Activated T-cell treated with anti-CD3 and anti-CD28 coated beads, Interleukin-2, amount 50 U/mL, for 72 hours (primary cell): ENCODE measurements at places on chromosomes 11 and 22. TPM values are rescaled to one million over a fixed set of nuclear protein-coding genes. Genes with fewer than 3 reads are reported as not detected.

The POLR3H gene
- total RNA-seq, result 15.6 TPM

The VSIG10L2 gene
- total RNA-seq, result not detected

The CRYBB2 gene
- 0.51 TPM for total RNA-seq

The OR5P2 gene
- not detected for total RNA-seq

DNA sequence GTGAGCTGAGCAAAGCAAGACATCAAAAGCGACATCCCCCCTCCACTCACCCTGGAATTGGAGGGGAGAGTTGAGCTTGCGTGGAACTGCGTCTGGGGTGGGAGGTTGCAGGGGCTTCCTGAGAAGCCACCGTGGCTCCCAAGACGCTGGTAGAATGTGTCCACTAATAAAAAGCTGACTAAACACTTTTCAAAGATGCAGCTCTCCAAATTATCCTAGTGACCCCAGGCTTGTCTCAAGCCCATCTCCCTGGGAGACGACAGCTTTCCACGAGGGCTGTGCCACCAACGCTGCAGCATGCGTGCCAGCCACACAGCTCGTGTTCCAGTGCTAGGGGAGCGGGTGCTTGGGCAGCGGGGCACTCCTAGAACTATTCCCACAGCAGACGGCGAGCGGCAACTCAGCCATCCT, 6.3 kb upstream of the GAL start:
- DNase-seq, result no peak
- H3K36me3 ChIP-seq, result no peaks in the 10 kb centered on the region
- H3K4me3 ChIP-seq, result no peak overlapping the region
- peaks cover 5% of the 10 kb centered on the region for H3K27me3 ChIP-seq
- H3K4me1 ChIP-seq, result peaks cover 4% of the 10 kb centered on the region

DNA sequence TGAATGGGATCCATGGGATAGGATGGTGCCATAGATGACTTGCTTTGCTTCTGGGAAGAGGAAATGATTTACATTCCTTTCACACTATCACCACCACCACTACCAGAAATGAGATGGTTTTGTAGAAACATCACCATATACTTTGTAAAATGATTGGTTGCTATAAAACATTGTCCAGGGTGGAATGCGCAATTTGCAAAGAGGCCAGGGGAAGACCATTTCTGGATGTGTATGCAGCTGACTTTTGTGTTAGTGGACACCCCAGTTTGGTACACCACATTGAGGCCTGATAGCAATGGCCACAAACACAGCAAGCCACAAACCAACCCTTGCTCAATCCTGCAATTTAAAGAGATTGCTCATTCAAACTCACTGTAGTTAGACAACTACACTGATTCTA, 56.7 kb upstream of the RCN1 start:
- no peak overlapping the region for H3K4me3 ChIP-seq
- no peak overlapping the region for H3K27ac ChIP-seq
- no peaks in the 10 kb centered on the region for H3K4me1 ChIP-seq
- H3K36me3 ChIP-seq, result no peaks in the 10 kb centered on the region
- H3K27me3 ChIP-seq, result peaks cover 46% of the 10 kb centered on the region

- no peak for DNase-seq
- peak overlapping the region; percentile 17 for H3K27ac ChIP-seq
- no peak overlapping the region for H3K4me3 ChIP-seq
- H3K36me3 ChIP-seq, result peaks cover 31% of the 10 kb centered on the region
- no peaks in the 10 kb centered on the region for H3K27me3 ChIP-seq
Observed at GRCh38 chr11:6719576-6719975, 36.4 kb upstream of the MRPL17 start.

DNA sequence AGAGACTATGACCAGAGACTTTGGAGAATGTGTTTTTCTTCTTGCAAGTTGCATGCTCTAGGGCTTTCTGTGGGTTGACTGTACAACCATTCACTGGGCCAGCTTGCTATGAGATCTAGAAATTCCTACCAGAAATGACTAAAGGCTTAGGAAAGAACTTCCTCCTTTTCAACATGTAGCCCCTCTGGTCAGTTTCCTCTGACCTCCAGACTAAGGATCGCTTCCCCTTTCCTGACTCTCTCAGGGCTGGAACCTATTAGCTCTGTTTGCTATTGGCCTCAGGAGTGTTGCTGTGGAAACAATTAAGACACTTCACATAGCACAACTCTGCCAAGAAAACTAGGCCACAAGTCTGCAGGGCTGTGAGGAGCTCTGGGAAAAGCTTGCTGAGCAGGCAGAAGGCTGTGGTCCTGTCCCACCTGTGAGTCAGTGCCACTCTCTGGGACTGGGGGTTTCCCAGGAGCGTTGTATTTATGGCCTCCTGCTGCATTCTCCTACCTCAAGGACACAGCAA, 10.7 kb downstream of the CRY2 start:
- H3K36me3 ChIP-seq, result peaks cover 4% of the 10 kb centered on the region
- H3K4me1 ChIP-seq, result no peaks in the 10 kb centered on the region
- H3K4me3 ChIP-seq, result no peak overlapping the region
- no peak overlapping the region for H3K27ac ChIP-seq

DNA sequence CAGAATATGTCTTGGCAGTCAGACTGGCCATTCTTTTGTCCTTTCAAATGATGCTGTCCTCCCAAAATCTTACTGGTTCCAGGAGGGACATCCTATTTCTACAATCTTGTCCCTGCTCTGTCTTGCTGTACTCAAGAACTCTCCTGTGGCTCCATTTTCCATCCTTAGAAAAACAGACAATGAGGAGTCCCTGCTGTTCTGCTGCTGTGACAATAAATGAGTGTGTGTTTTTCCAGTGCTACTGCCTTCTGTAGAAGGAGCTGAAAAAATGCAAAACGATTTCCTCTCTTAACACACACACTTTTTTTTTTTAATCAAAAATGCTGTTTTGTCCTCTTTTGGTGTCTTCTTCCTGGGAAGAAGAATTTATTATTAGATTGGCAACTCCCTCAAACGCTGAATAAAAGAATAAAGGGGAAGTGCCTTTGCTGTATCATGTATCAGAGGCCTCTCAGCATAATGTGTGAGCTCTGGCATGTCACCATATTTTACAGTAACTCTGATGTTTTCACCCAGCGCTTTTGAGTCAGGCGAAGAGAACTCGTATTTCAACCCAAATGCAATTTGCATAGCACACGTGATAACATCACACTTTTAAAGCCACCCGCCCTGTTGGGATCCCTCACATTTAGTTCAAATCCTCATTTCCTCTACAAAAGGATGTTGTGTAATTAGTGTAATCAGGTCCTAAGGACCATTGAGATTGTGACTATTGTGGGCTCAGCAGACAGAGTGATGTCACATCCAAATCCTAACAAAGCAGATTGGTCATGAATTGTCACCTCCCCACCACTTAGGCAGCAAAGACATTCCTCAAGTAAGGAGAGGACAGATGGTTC, 496.0 kb upstream of the LARGE1 start:
- H3K4me1 ChIP-seq, result no peaks in the 10 kb centered on the region
- H3K27me3 ChIP-seq, result no peaks in the 10 kb centered on the region
- no peak for DNase-seq
- no peak overlapping the region for H3K4me3 ChIP-seq

DNA sequence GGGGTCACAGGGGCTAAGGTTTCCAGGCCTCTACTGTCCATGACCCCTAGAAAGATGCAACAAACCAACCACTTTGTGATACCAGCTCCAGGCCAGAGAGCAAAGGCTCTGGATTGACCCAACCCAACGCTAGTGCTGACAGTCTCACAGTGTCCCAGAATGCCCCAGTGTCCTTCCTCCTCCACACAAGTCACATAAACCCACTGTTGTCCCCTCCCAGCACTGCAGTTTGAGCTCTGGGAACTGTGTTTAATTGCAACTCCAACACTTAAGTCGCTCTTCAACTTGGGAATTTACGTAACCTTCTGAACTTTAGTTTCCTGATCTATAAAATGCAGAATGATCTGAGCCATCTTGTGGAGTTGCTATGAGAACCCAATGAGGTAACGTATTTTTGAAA, 47.5 kb downstream of the PC start:
- no peak overlapping the region for H3K4me3 ChIP-seq
- no peaks in the 10 kb centered on the region for H3K27me3 ChIP-seq
- H3K27ac ChIP-seq, result no peak overlapping the region
- no peaks in the 10 kb centered on the region for H3K4me1 ChIP-seq
- DNase-seq, result no peak

- H3K27me3 ChIP-seq, result no peaks in the 10 kb centered on the region
- H3K4me3 ChIP-seq, result no peak overlapping the region
- no peaks in the 10 kb centered on the region for H3K36me3 ChIP-seq
- DNase-seq, result no peak
- no peak overlapping the region for H3K27ac ChIP-seq
Observed at GRCh38 chr11:89529626-89530380, 38.6 kb upstream of the NOX4 start.
